Type B pancreatic cell (in vitro differentiated cells): ENCODE measurements at places on chromosomes 13 and 19. TPM values are rescaled to one million over a fixed set of nuclear protein-coding genes. Genes with fewer than 3 reads are reported as not detected.

GRCh38 chr13:37148501-37148900, 43.0 kb upstream of the CSNK1A1L start:
- no peak for DNase-seq

DNA sequence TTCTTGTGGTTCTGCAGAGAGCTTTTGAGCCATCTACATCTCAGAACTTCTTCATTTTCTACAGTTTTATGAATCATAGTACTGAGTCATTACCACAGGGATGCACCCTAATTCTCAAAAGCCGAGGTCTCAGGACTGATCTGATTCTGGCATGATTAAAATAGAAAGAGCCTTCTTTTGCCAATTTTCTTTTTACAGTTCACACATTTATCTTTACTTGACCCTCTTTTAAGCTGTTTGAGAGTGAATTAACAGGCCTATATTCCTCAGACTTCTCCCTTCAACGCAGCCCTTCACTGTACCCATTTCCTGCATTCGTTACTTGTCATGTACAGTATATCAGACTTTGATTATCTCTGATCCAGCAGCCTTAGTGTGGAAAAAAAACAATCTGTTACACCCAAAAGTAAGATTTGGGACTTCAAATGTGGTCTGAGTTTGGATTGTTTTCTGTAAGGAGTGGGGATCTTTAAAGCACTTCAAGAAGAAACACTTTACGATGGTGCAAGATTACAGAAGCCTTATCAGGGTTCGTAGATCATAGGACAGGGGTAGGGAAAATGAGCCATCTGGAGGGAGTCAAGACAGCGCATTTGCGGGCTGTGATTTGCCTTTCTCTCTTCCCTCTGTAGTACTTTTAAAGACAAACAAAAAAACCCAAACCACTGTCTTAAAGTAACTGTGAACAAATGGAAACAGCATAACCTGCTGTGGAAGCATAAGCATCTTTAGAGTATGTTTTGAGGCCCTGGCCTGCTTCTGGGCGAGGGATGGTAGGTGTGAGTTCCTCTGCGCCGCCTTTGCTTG, 15.3 kb upstream of the GPR183 start:
- no peak for DNase-seq

- DNase-seq: no peak
Observed at GRCh38 chr19:23554548-23554947, 132.5 kb downstream of the ZNF675 start.

DNA sequence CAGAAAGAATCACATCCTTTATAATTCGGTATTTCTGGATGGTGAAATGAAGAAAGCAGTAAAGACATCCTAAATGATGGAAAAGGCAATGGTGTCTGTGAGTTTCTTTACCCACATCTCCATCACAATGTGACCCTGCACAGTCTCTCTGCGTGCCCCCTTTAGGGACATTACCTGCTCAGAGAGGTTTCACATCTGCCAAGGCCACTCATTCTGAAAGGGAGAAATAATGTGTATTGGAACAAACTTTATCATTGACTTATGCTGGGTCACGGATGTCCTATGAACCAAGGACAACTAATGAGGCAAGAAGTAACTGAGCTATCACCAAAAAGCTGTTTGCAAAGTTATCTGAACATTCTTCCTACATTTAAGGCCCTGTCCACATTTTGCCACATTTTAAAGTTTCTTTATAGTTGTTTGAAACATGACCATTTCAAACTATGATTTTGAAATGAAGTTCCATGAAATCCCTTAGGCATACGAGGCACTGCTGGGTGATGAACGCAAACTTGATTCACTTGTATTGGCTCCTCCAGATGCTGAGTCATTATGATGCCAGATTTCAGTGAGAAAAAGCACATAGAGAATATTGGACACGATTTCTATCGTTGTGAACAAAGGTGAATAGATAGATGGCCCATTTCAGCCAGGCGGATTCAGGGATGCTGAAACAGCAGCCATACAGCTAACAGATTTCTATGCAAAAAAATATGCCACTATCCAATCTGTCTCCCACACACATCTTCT, 63.5 kb upstream of the HMGB1 start:
- DNase-seq: no peak

DNA sequence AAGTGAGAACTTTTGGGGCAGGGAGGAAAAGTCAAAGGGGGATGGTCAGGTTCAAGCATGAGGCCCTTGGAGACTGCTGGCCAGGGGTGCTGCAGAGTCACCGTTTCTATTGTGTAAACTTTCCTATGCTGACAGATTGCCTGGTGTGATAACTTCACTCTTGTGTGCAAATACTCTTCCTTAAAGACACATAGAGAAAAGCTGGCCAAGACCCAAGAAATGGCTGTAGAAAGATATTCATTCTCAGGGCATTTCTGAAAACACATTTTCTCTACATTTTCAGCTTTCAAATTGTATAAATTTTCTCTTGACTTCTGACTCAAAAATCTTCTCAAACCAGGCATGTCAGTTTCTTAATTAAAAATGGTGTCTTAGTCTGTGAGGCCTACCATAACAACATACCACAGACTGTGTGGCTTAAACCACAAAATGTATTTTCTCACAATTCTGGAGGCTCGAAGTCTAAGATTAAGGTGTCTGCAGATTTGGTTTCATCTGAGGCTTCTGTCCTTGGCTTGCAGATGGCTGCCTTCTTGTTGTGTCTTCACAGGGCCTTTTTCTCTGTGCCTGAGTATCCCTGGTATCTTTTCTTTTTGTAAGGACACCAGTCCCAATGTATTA, 304.5 kb downstream of the KCNRG start:
- DNase-seq: no peak

DNA sequence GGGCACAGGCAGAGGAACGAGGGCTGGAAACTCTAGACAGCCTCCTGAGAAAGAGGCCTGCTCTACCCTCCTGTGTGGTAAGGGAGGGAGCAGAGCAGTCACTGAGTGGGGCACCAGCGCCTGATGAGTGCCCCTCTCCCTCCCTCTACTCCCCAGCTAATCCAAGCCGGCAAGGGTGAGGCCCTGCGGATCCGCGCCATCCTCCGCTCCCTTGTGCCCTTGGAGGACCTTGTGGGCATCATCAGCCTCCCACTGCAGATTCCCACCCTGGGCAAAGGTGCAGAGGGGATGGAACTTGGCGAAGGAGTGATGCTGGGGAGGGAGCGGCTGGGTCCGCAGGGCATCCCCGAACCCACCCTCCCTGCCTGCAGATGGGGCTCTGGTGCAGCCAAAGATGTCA, 67.0 kb downstream of the RYR1 start:
- DNase-seq: no peak

DNA sequence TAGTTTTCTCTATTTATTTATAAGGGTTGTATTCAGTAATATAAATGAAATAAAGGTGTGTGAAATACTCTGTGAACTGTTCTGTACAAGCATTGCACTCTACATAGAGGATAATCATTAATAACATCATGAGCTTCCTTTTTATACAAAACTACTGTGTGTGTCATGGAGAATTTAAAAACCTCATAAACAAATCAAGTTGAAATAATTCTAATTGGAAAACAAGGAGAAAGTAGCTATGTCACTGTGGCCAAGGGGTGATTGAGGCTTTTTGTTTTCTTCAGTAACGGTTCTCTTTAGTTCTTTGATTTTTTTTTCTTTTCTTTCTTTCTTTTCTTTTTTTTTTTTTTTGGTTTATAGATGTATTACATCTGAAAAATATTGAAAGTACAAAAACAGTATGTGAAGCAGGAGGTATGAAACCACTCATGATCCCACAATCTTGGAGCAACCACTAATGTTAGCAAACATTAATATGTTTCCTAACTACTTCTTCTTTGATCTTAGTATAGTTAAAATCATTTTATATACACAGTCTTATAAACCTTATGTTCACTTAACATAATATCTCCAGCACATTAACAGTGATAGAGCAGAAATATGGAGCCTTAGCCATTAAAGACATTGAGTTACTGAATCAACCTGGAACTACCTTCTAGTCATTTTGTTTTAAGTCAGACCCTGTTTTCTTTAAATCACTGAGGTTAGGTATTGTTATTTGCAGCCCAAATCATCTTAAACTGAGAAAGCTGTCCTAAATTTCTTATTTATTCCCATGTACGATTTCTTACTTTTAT, 45.4 kb downstream of the WDFY2 start:
- no peak for DNase-seq

Gene VSTM2B
- 0.68 TPM in 1 of 2 replicates, not detected in the other for total RNA-seq

Gene PTPRS
- total RNA-seq: 73.3 and 234 TPM in 2 replicates
